ENCODE measurements at places on chromosomes 7 and 10.
A peak's percentile ranks its signal among the peaks of the same experiment; 100 is the strongest.

GRCh38 chr10:103792547-103792946, 62.8 kb downstream of the SH3PXD2A start:
- no peak for DNase-seq

- DNase-seq, result no peak
Measured at GRCh38 chr7:148929176-148929575, 45.1 kb upstream of the EZH2 start.

DNA sequence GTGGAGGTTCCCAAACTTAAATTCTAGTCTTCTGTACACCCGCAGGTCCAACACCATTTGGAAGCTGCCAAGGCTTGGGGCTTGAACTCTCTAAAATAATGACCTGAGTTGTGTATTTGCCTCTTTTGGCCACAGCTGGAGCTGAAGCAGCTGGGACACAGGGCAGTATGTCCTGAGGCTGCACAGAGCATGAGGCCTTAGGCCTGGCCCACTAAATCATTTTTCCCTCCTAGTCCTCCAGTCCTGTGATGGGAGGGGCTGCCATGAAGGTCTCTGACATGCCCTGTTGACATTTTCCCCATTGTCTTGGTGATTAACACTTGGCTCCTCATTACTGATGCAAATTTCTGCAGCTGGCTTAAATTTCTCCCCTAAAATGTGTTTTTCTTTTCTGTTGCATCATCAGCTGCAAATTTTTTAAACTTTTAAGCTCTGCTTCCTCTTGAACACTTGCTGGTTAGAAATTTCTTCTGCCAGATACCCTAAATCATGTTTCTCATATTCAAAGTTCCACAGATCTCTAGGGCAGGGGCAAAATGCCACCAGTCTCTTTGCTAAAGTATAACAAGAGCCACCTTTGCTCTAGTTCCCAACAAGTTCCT, 43.6 kb upstream of the WNT16 start:
- no peak for DNase-seq

GRCh38 chr10:117619707-117620405, 77.3 kb downstream of the EMX2 start:
- peak; percentile 37 for DNase-seq

DNA sequence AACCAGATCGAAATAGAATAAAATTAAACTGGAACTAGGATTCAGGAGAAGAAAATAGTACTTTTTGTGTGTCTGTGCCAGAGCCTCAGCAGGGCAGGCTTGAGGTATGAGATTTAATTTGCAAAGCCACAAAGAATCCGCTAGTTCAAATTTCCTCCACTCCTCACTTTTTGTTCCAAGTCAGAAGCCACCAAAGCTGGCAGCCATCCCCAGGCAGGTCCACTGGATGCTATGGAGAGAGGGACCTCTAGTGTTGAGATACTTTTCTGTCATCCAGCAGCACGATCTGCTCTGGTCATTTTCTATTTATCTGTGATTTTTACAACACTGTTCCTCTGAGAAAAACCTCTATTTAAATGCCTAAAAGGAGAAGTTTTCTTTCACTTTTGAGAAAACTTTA, 147.9 kb upstream of the FRMD4A start:
- DNase-seq, result peak; percentile 88

- DNase-seq, result no peak
Measured at GRCh38 chr7:136016649-136017395, 39.7 kb upstream of the MTPN start.

DNA sequence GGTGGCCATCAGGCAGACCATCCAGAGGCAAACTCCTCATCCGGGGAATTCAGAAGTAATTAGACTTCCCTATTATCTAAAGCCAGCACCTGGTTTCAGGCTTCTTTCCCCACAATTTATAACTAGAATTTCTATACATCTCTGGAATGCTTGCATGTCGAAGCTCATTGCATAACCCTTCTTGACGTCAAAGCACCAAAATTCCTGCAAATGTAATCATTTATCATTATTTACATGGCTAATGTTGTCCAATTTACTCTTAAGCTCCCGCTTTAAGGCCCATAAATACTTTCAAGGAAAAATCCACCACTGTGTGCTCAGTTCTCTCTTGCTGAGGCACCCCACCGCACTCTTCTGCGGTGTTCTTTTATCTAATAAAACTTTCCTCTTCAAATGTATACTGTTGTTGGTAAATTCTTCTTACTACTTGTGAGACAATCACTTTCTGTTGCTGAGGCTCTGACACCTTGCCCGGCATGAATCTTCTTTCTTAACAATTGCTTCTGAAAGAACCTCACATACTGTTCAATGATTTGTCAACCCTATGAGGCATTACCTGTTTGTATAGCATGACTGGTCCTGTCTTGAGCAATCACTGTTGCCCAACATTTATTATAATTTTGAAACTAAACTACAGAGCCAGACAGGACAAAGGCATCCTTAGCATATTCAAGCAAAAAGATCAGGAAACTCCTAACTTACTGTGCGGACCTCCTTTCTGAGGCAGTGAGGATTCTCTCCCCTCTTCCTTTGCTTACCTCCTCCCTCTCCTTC, 17.4 kb upstream of the GPR141 start:
- DNase-seq, result no peak

DNA sequence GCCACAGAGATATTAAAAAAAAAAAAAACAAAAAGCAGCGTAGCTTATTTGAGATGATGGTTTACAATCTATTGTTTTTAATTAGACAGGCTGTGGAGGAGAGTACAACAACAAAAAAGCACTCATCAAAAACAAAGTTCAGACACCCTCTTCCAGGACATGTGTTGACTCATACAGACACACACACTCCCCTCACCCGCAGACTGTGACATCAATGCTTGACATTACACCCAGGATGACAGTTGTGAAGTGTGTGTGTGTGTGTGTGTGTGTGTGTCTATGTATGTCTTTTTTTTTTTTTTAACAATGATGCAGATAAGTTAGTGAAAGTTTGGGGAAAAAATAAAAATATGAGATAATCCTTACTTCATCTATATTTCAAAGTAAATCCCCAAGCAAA, 303.6 kb downstream of the GPAM start:
- no peak for DNase-seq

- no peak for DNase-seq
Measured at GRCh38 chr7:16900209-16900768, 18.5 kb upstream of the AGR3 start.

DNA sequence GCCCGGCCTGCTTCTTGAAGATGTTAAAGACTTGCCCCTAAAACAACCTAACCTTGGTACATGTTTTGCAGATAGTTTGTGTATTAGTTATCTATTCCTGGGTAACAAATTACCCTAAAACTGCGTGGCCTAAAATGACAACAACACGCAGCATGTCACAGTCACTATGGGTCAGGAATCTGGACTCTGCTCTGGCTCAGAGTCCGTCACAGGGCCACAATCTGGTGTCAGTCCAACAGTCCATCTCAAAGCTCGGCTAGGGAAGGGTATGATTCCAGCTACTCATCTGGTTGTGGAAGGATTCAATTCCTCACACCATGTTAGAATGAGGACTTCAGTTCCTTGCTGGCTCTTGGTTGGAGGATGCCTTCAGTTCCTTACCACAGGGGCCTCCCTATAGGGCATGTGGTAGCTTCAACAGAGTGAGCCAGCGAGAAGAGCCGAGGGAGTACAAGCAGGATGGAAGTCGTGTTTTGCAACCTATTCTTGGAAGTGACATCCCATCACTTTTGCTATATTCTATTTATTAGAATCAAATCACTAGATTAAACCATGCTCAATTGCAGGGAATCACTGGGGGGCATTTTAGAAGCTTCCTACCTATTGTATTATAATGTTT, 71.3 kb downstream of the ANLN start:
- DNase-seq, result no peak

DNA sequence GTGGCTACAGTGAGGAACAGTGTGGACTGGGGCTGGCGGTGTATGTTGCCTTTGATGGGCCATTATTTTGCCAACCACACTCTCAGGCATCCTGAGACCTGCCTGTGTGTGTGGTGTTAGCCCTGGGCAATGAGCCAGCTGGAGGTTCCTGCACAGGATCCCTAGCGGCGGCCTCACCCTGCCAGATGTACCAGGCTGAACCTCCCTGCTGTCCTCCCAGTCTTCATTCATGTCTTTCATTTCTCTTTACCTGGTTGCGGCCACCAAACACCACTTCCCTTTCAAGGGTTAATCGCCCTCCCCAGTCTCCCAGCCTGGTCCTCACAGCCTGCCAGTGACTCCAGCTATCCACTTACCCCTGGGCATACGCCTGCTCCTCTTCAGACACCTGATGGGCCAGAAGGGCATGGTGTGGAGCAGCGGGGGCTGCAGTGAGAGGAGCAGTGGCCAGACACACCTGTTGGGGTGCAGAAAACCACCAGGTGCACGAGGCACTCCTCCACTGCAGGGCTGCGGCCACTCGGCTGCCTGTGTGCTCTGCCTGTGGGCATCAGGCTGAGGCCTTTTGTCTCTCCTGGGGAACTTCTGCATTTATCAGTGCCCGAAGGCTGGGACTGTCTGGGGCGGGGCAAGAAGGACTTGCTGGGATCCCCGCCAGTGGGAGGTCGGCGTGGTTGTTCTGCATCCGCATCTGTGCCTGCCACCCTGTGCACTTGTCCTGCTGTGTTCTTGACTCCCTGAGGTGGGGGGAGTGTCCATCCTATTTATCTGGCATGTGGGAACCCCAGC, 111.6 kb downstream of the ARHGAP22 start:
- DNase-seq, result no peak

DNA sequence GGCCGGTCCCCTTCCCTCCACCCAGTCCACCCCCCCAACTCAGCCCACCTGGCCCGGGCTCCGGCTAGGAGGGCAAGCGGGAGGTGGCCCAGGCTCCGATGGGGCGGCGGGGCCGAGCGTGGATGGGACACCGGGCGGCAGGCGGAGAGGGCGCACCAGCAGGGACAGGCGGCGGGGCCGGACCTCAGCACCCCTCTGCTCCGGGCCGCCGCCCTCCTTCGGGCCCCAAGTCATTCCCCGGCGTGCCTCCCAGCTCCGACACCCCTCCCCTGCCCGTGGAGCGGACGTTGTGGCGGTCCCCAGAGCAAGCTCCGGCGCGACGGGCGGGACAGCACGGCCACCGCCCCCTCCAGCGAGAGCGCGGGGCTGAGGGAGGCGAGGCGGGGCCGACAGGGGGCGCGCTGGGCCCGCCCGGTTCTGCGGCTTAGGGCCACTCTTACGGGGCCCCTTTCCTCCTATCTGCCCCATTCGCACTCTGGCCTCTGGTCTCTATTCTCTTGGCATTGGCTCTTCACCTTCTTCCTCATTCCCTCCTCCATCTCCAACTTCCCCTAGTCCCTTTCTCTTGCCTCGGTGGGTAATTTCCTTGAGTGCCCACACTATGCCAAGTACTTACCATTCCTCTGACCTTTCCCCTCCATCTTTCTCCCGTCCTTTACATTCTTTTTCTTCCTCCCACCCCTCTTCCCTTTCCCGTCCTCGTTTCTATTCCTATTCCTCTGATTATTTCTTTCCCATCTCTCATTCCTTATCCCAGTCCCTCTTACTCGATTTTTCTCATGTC, 701 bp upstream of the GBX1 start:
- peak; percentile 48 for DNase-seq

DNA sequence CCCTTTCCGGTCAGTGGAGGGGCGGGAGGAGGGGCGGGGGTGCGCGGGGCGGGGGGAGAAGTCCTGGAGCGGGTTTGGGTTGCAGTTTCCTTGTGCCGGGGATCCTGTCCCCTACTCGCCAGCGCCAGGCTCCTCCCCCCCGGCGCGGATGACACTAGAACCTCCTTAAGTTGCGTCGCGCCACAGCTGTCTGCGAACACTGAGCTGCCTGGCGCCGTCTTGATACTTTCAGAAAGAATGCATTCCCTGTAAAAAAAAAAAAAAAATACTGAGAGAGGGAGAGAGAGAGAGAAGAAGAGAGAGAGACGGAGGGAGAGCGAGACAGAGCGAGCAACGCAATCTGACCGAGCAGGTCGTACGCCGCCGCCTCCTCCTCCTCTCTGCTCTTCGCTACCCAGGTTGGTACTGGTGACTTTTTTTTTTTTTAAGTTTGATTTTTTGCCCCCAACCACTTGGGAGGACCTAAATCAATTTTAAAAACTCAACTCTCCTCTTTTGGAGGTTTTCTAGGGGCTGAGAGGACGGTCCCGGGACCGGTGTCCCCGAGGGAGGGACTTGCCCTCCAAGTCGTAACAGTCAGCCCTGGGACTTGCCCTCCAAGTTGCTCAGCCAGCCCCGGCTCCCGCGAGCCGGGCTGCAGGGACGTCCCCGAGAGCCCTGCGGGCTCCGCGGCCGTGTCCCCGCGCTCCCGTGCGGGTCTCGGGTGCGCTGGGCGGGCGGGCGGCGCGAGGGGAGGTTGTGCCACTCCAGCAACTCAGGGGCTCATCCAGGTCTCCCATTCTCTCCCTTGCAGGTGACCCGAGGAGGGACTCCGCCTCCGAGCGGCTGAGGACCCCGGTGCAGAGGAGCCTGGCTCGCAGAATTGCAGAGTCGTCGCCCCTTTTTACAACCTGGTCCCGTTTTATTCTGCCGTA, at the start of gene GATA3:
GATA3 (plus strand) TSS at position 195 of the 914 bp plus-strand sequence. CDS start 968 bp downstream, outside the sequence.
- no peak for DNase-seq

DNA sequence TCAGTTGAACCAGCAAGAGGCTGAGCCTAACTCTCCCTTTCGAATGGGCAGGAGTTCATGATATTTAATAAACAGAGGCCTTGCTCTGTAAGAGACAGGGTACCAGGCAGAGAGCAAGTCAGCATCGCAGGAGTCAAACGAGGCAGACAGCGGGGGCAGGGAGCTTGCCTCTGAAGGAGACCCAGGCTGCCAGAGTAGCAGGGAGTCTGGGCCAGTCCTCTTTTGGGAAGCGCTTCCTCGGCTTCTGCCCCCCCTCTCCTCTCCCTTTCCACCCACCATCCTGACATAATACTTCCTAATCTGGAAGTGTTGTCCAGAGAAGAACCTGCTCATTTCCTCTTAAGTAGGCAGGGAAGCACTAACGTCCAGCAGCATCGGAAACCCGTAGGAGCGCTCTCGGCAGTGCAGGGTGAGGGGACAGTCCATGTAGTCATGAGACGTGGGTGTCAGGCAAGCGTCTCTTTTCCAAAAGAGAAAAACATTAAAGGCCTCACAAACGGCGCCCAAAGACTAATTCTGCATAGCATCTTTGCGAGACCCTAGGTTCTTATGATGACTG, 171.1 kb downstream of the EGFR start:
- no peak for DNase-seq

- DNase-seq, result no peak
Measured at GRCh38 chr7:139915864-139916716, 87.0 kb downstream of the TBXAS1 start.

- DNase-seq, result no peak
Measured at GRCh38 chr7:103538964-103539709, 93.1 kb upstream of the SLC26A5 start.

DNA sequence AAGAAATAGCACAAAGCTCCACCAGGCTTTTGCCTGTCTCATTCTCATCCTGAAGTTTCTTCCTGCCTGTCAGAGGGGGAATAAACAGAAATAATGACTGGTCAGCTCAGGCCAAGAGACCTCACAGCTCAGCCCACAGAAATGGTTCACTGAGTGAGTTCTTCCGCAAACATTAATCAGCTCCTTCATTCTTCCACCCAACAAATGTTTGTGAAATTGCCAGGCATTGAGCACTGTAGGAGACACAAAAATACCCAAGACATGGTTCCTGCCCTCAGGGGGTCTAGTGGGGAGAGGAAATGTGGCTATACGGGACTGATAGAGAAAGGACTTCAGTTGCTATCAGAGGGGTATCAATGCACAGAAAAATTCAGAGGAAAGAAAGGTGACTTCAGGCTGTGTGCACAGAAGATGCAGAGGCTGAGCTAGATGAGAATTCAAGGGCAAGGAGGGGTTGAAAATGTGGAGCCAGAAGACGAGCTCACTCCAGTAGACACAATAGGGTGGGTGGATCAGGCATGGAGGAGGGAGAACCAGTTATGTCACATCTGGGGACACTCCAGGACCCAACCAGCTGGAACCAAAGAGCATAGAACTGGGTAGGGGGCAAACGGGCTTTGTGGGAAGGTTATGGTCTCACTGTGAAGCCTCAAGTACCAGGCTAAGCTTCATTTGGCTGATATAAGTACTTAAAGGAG, 20.9 kb downstream of the MYOF start:
- DNase-seq, result no peak

GRCh38 chr7:30984359-30985107, 20.8 kb downstream of the GHRHR start:
- DNase-seq, result peak; percentile 48

Measured in right hindlimb (tissue), 1 donor.